ENCODE measurements at places on chromosomes 2 and 18.

GRCh38 chr18:77092104-77093066, 40.2 kb downstream of the MBP start:
- no peak for DNase-seq

DNA sequence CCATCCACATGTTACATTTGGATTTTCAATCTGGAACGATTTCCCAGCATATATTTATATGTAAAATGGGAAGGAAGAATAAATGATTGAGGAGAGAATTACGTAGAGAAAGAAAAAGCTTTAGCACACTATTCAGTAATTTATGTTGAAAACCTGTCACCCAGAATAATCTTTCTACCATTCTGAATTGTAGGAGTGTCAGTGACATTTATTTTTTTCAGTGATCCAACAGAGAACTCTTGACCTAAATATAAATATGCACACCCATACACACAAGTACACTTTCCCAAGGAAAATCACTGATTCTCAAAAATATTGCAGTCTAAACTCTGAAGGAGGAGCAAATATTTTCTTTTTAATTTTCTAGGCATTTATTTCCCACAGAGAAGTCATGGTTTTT, 140.2 kb upstream of the LRP1B start:
- no peak for DNase-seq

GRCh38 chr2:170806548-170806947, 10.1 kb upstream of the GAD1 start:
- no peak for DNase-seq

DNA sequence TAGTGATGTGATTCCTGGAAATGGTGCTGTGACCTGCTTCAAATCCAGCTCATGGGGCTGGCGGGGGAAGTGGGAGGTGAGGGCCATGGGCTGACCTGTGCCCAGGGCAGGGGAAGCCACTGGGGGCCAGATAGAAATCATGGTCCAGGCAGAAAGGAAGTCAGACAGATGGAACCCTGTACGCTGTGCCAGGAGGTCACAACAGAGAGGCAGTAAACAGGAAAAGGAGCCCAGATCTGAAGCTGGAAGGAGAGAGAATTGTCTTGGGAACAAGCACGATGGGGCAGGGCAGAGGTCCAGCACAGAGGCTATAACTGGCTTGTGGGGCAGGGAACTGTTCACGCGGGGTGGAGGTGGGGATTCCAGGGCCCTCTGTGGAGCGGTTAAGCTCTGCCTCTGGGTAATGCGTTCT, 76.0 kb downstream of the RNF144A start:
- no peak for DNase-seq

DNA sequence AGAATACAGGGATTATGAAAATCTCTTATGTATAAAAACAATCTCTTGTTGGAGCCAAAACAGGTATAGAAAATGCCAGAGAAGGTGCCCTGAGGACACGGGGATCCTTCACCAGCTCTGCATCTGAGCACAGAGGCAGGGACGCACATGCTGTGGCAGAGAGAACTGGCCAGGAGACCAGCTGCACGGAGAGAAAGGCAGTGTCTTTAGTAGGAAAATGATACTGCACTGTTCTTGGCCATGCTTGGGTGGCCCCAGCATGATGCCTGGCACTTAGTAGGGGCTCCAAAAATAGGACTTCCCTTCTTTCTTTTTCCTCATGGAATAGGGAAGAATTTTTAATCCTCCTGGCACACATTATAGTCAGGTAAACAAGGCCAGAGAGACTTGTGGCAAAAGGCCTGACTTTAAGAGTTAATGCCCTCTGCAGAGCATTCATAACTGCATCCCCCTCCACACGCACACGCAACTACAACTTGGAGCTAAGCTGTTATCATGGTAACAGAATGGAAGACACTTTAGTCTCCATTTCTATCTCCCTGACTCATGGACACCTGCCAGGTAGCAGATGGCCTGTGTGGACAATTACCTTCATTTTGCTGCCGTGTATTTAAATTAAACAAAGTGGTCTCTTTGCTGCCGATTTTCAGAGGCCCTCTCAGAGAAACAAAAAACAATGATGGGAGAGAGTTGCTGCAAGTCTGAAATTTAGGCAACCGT, 59.7 kb upstream of the DNMT3A start:
- DNase-seq = no peak

DNA sequence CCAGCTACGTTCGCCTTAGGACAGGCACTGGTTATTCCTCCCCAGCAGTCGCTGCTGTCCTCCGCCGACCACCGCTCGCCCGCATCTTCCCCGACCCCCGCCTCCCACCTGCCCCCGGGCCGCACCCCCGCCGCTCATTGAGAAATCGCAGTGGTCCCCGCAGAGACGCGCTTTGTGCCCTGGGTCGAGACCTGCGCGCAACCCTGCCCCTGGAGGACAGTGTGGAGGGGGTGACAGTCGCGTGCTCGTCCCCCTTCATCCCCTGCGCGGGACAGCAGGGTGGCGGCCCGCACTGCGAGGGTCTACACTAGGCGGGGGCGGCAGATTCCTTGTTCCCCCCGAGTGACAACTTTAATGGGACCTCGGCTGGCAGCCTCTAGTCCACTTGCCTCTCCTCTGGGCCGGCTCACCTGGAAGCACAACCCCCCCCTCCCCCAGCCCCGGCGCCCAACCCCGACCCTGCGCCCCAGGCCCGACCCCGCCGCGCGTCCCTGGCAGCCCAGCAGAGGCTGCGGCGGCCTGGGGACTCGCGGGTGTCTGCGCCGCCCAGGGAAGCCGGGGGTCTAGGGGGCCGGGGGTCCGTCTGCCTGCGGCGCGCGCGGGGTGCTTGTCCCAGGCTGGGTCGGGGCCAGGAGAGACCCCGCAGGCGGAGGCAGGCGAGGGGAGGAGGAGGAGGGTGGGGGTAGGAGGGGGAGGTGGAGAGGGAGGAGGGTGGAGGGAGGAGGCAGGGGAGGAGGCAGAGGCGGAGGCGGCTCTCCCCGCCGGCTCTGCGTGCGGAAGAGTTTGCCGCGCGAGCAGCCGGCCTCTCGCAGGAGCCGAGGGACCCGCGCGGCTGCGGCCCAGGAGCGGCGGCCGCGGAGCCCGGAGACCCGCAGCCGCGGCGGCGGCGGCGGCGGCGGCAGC, at the start of gene NPAS2:
Gene NPAS2 (plus strand): TSS at position 770 of the 903 bp plus-strand sequence. CDS start 84,616 bp downstream, outside the sequence.
- DNase-seq = no peak

DNA sequence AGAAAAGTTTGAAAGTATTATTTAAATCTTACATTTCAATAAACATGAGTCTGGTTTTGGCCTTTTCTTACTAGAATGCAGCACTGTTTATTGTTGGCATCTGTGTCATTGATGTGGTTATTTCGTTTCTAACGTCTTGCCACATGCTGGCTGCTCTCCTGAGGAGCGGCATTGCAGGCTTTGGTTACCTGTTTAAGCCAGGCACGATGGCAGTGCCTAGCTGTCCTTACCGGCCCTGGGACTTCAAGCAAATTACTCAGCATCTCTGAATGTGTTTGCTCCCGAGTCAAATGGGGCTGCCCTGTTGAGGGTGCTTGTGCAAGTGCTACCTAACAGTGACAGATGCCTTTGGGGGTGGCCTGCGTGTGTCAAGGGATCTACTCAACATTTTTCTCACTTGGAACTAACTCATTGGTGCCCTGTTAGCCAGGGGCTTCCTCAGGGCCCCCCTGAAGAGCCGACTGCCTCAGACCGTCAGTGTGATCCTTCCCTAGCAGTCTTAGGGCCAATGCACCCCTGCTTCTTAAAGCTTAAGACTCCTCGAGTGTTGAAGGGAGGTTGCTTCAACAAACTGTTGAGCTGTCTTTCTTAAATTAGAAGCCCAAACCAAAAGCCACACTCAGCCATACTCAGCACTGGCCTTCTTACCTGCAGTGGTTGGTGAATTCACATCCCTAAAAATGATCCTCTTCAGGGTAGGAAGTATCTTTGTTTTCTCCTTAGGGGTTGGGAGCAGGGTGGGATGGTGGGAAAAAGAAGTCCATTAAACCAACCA, 151.5 kb downstream of the NCK2 start:
- DNase-seq = no peak

- no peak for DNase-seq
These were observed 66.6 kb downstream of the ZFP36L2 start for GRCh38 chr2:43159797-43160196.

- no peak for DNase-seq
These were observed 44.0 kb downstream of the MYL12B start for GRCh38 chr18:3305933-3306332.

DNA sequence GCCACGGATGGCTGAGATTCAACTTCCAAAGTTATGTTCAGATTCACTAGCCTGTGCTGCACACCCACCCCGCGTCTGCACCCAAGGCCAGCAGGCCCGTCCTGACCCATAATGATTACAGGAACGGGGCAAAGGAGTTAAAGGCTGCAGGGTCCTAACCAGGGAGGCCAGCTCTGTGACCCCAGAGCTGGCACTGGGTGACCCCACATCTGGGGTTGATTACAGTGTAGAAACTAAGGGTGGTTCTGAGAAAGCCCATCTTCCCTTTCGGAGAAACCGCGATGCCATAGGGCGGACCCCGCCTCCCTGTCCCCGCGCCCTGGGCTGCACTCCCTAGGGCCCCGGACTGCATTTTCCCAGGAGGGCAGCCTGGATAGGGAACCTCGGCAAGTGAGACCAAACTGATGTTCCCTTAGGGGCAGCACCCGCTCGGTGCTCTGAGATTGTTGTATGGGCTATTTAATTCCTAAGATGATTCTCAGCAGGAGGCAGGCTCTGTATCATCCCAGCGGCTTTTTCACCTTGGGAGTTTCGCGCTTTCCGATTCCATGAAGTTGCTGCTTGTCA, 2.2 kb upstream of the GPR148 start:
- no peak for DNase-seq

- DNase-seq = no peak
These were observed 44.4 kb upstream of the MGAT4A start for GRCh38 chr2:98775146-98775986.

DNA sequence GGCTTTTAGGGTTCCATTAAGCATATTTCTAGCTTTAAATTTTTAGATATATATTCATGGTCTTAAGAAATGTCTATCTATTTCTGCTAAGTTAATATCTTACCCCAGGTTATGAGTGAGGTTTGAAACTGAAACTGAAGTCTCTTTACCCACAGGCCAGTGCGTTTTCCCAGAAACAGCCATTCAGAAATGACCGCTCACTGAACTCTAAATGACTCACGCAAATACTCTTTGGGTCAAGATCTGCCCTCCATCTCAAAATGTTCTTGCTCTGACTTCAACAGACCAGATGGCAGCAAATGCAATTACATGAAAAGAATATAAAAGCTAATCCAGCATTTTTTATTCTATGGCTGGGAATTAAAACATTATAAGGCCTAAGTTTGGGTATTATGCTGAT, 315.2 kb downstream of the TDRD15 start:
- DNase-seq = no peak

DNA sequence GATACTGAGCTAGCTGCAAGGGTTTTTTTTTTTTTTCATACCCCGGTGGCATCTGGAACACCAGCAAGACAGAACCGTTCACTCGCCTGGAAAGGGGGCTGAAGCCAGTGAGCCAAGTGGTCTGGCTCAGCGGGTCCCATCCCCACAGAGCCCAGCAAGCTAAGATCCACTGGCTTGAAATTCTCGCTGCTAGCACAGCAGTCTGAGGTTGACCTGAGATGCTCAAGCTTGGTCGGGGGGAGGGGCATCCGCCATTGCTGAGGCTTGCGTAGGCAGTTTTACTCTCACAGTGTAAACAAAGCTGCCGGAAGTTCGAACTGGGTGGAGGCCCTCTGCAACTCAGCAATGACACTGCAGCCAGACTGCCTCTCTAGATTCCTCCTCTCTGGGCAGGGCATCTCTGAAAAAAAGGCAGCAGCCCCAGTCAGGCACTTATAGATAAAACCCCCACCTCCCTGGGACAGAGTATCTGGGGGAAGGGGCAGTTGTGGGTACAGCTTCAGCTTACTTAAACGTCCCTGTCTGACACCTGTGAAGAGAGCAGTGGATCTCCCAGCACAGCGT, 5.1 kb upstream of the MIB1 start:
- no peak for DNase-seq

- no peak for DNase-seq
These were observed 1.5 kb upstream of the PELI1 start for GRCh38 chr2:64145714-64146113.

GRCh38 chr2:16821692-16822091, 156.1 kb upstream of the CYRIA start:
- no peak for DNase-seq

- no peak for DNase-seq
These were observed 171.9 kb downstream of the LTBP1 start for GRCh38 chr2:33118651-33119050.

DNA sequence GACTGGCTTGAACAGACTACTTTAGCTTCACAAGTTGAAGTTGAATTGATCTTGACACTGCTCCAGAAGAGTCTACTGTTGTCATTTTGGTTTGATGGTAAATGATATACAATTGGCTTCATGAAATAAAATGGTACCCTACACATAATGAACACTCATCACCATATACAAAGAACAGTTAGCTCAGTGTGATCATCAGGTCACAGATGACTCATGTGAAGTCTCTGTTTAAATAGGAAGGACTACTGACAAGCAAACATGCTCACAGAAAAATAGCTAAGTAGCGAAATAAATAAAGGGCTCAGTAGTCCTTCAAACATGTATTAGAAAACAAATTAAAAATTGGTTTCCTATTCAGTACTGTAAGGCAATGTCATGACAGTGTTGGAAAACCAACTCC, 96.2 kb downstream of the MEIS1 start:
- DNase-seq = no peak

GRCh38 chr18:74899554-74899953, 301.9 kb downstream of the ZNF407 start:
- DNase-seq = no peak

- DNase-seq = no peak
These were observed 51.1 kb downstream of the PTGR3 start for GRCh38 chr18:75157851-75158250.

DNA sequence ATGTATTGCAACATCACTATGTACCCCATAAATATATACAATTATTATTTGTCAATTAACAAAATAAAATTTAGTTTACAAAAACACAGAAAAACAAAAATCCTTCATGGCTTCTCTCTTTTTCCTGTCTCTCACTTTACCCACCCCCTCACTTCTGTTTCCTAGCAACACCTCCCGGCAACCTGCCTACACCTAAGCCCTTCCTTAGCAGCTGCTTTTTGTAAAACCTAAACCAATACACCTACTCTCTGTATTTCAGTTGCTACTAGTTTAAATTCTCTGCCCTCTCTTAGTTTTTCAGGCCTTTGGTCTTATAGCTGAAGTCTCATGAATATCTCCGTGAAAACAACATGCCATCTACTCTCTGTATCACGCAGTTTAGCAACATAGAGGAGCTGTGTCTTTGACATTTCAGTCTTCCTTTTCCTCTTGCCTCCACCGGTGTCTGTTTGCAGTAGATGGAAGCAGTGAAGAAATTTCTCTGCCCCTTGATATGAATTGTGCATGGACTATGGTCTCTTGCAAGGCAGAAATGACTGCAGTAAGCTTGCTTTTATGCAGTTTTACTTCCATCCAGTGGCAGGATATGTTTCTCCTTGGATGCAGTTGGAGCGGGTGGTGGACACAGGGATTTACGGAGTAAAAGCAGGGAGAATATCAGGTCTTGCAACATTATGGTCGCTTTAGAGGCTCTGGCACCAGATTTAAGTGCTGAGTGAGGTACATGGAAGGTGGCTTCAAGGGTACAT, 42.0 kb upstream of the ZDBF2 start:
- DNase-seq = no peak

GRCh38 chr2:239689985-239690384, 289.2 kb upstream of the HDAC4 start:
- DNase-seq = no peak

Data from activated T-cell treated with anti-CD3 and anti-CD28 coated beads for 4 hours (primary cell).